ENCODE measurements at places on chromosomes 2 and 18. TPM values are rescaled to one million over a fixed set of nuclear protein-coding genes. Genes with fewer than 3 reads are reported as not detected.

- DNase-seq = no peak
Measured at GRCh38 chr2:239420082-239420481, 19.3 kb upstream of the HDAC4 start.

MPV17 gene
- 88.3 TPM for polyA plus RNA-seq

DNA sequence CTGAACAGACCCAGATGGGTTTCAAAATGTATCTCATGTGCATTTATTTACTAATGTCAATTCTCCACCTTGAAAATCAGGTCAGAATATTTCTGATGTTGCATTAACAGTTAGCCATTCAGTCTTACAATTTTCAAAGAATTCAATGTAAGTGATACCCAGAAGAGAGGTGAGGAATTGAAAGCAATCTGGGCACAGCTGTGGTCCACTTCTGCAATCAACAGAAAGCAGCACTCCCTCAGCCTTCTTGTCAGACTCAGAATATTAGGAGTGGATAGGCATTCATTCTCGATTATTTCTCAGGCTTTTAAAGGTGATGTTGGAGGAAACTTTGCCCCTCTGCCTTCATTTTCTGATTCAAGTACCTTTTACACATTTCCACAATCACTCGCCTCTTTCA lies 15.7 kb downstream of the CCL20 start:
- DNase-seq = no peak

HMSD gene
- polyA plus RNA-seq = 1.1 TPM

SERPINB2 gene
- not detected for polyA plus RNA-seq

TWSG1 gene
- polyA plus RNA-seq = 67.0 TPM

GRCh38 chr2:141911485-141912066 lies 219.2 kb downstream of the LRP1B start:
- DNase-seq = peak; percentile 8

GRCh38 chr2:216548901-216549331 lies 50.3 kb downstream of the RPL37A start:
- no peak for DNase-seq

GRCh38 chr18:37242091-37242490 lies 323.5 kb downstream of the CELF4 start:
- peak; percentile 15 for DNase-seq

GRCh38 chr2:119696005-119696404 lies 17.0 kb downstream of the TMEM177 start:
- no peak for DNase-seq

DNA sequence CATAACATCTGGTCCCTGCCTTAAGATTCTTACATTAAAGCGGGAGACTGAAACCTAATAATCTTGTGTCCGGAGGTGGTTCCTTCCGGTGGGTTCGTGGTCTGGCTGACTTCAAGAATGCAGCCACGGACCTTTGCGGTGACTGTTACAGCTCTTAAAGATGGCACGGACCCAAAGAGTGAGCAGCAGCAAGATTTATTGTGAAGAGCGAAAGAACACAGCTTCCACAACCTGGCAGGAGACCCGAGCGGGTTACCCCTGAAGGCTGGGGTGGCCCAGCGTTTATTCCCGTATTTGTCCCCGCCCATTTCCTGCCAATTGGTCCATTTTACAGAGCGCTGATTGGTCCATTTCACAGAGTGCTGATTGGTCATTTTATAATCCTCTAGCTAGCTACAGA lies 122.3 kb upstream of the SIX2 start:
- DNase-seq = no peak

DNA sequence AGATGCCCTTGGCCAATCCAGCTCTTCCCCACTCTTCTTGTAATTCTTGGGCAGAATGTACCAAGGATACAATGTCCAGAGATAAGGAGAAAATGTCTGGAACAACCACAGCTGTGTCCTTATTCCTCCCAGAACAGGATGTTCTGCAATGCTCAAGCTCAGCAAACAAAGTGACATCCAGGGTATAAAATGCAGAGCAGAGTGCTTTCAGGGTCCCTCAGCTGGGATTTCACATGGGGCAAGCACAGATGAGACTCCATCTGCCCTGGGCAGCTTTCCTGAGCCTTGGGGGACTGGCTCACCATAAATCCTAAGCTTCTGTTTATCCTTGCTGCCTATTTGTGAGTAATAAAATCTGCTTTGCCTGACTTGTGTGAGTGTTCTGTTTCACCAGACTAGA lies 127.4 kb downstream of the VAPA start:
- DNase-seq = no peak

DNA sequence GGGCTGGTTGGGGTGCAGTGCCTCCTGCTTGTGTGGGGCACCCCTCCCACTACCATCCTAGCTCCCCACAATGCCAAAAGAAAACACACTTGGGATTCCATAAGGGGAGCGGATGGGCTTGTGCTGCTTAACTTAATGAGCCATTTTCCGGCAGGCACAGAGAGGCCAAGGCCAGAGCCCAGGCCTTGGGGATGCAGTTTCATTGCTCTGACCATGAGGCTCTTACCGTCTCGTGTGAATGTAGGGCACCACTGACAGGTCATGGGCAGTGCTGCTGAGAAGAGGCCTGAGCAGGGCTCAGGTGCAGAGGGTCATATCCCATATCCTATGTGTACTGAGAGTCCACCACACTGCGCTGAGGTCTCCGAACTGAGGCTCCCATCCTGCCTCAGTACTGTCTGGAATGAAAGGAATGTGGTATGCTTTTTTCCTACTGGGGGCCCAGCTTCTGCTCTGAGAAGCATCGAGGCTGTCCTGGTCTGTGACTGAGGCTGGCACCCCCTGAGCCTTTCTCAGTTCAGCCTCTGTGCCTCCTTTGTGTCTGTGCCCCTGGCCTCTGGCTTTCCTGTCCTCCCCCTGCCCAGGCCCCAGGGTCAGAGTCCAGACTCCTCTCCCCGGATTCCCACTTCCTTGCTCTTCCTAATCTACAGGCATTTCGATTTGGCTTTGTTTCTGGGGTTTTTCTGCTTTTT lies 45.2 kb upstream of the MAPRE3 start:
- no peak for DNase-seq
